ENCODE measurements at places on chromosomes 2 and 18.

- no peak for DNase-seq
Measured at GRCh38 chr18:50000227-50000626, 186.9 kb upstream of the ACAA2 start.

DNA sequence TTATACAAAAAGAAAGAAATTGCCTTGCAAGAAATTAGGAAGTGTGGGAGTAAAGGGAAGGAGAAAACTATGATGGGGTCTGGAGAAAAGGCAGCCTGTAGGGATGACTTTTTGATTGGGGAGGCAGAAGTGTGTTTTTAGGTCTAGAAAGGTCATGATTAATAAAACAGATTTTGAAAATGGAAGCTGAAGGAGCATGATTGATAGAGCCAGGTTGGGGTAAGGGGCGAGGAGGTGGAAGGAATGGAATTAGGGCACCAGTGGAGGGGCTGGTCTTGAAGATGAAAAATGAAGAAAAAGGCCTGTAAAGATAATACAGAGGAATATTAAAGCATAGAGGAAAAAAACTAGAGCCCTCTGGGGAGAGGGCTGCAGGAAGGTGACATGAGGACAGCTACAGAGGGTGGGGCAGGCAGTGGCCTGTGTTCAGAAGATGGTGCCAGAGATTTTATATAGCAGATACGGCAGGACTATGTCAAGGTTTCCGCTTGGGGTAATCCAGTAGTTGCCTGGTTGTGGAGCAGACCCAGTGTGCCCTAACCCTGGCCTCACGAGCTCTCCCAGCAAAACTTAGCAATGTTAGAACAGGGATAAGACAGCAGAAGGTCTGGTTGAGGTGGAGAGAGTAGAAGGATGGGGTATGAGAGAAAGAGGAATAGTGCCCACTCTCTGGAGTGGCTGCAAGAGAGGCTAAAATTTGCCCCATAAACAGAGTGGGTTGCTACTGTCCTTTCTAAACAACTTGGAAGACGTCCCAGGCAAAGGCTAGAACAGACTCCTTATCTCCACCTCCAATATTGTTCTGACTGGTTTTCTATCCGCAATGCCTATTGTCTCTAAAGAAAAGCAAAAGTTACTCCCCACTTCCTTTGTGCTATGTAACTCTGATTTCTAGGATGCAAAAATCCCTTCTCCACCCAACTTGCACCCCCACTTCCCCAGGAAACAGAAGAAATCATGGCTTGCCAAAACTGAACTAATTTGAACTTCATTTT lies 287.3 kb downstream of the AGPS start:
- no peak for DNase-seq

DNA sequence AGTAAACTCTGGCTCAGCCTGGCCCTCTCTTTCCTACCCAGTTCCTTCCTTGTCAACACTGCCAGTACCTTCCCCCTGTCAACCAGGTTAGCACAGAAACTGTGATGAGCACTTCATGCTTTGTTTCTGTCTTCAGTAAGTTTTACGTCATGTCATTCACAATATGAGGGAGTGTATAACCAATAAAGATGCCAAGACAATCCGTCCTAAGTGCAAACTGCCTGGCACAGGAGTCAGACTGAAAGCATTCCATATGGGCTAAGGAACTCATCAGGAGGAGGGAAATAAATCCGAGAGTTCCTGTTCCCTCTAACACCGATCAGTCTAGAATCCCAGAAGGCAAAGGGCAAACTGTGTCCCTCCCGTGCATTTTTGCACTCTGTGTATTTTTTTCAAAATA lies 507.2 kb downstream of the CMPK2 start:
- DNase-seq, result no peak

DNA sequence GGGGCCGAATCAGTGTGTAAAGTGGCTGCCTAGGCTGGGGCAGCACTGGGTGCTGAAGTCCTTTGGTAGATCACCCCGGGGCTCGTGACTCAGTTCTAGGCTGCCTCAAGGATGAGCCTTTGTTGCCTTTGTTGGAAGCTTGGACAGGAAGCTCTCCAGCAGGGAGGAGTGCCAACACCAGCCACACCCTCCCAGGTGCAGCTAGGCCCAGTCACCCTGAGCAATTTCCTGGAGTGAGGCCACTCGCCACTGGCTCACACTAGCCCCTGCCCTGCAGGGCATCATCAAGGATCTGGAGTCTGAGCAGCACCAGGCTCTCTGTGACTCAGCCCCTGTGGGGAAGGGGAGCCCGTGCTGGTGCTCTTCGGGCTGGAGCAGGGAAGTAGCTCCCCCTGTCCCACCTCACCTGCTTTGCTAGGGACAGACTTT lies 6.7 kb upstream of the SDC1 start:
- no peak for DNase-seq
